ENCODE measurements at places on chromosomes 16 and 17.

GRCh38 chr16:87297918-87298631, 19.1 kb downstream of the C16orf95 start:
- peak; percentile 37 for DNase-seq

GRCh38 chr16:51154271-51155171, 3.5 kb upstream of the SALL1 start:
- no peak for DNase-seq

GRCh38 chr16:50266337-50267091, at the start of gene ADCY7:
Gene ADCY7, plus strand, starts transcription at chr16:50266551. Its CDS starts 21,629 bp downstream, at chr16:50288180.
- DNase-seq = peak; percentile 83

- peak; percentile 100 for DNase-seq
Measured at GRCh38 chr17:44186307-44187130, at the start of gene TMUB2. Gene TMUB2, plus strand, starts transcription at chr17:44186972. Its CDS starts 737 bp downstream, at chr17:44187709.

- DNase-seq = no peak
Measured at GRCh38 chr16:14668556-14669223, 25.4 kb downstream of the PLA2G10 start.

DNA sequence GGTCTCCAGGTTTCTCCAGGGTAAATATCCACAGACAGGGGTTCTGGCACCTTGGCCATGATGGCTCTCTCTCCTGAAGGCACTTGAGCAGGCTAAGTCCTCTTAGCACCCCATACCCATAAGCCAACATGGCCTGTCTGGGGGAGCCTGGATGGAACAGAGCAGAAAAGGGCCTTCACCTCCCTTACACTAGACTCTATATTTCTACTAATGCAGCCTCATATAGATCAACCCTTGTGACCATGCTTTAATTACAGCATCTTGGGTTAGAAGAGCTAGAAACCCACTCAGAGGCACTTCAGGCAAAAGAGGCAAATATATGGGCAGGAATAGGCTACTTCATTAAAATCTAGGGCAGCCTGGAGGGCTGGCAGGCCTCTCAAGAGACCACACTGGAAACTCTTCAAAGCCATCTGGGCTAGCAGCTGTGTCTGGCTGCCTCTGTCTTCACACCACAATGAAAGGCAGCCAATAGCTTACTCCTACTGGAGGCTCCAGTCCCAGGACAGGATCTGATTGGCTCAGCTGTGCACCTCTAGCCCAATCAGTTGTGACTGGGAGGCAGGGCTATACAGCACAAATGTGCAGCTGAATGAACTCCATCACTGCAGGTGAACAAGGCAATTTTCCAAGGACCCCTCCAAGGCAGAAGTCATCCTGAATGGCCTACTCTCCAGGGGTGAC, 4.7 kb upstream of the CDT1 start:
- no peak for DNase-seq

DNA sequence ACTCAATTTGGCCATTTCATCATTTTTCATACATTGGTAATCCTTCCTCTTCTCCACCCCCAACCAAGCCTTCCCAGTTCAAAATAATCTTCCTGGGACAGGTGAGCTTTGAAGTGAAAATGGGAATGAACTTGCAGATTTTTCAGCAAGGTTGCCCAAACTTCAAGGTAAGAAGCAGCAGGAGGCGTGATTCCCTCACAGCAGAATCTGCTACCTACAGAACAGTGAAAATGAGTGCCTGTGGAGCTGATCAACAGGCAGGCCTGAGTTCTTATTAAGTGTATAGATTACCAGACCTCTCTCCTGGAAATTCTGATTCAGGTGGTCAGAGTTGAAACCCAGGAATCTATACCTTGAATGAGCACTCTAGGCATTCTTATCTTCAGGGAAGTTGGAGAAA, 356.6 kb downstream of the RBFOX1 start:
- no peak for DNase-seq

GRCh38 chr16:31529937-31530312, 2.2 kb downstream of the AHSP start:
- DNase-seq = no peak

DNA sequence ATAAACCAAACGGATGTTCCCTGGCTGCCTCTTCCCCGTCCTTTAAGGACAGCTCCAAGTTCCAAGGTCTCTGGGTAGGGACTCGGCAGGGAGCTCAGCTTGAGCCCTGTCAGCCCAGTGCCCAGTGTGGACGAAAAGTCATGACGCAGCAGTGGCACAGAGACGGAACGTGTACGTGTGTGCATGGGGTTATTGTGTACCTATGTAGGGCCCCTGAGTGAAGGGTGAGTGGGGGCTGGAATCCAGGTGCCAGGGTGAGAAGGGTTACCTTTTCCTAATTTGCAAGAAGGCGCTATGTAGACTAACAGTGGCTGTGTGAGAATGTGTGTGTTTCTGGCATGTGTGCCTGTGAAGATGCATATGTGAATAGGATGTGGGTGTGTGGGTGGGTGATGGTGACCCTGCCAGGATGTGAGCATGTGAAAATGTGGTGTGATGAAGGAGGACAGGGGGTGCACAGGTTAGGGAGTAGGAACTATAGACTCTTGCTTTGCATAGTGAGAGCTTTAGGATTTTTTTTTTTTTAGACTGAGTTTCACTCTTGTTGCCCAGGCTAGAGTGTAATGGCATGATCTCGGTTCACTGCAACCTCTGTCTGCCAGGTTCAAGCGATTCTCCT, 6.0 kb downstream of the SCN4A start:
- no peak for DNase-seq
